Natural killer cell (primary cell): ENCODE measurements at places on chromosomes 2 and 18. TPM values are rescaled to one million over a fixed set of nuclear protein-coding genes. Genes with fewer than 3 reads are reported as not detected.

Gene AQP4
- total RNA-seq, result not detected

Gene THSD7B
- total RNA-seq, result not detected

Gene GREB1L
- total RNA-seq, result not detected

Gene KCNF1
- total RNA-seq, result not detected

Gene REG1A
- not detected for total RNA-seq

Gene NT5DC4
- total RNA-seq, result 2.0 TPM

Gene TYMS
- total RNA-seq, result 7.8 TPM

Gene ORMDL1
- 103 TPM for total RNA-seq

Gene RRM2
- 22.1 TPM for total RNA-seq

Gene COBLL1
- 0.85 TPM for total RNA-seq

Gene FAP
- total RNA-seq, result not detected

Gene IL36G
- total RNA-seq, result not detected

Gene CRYGD
- total RNA-seq, result not detected

Gene ANKRD62
- total RNA-seq, result not detected

Gene TEKT4
- total RNA-seq, result not detected

Gene GPAT2
- total RNA-seq, result 3.8 TPM

Gene LYG1
- total RNA-seq, result 2.6 TPM

Gene MDH1B
- not detected for total RNA-seq

Gene ARHGAP15
- total RNA-seq, result 165 TPM

Gene ANKRD30BL
- total RNA-seq, result not detected

Gene BOK
- total RNA-seq, result 11.0 TPM

Gene DCDC2C
- not detected for total RNA-seq

Gene ANO7
- 1.4 TPM for total RNA-seq

Gene SULT1C3
- total RNA-seq, result not detected

Gene GKN1
- not detected for total RNA-seq

Gene MRPS5
- total RNA-seq, result 40.0 TPM

Gene PDCD1
- total RNA-seq, result 0.45 TPM

Gene NT5C1B
- not detected for total RNA-seq

Gene UGT1A6
- not detected for total RNA-seq

Gene RAD51AP2
- total RNA-seq, result not detected

Gene DDX18
- total RNA-seq, result 67.8 TPM
